ENCODE measurements at places on chromosomes 13 and 19. TPM values are rescaled to one million over a fixed set of nuclear protein-coding genes. Genes with fewer than 3 reads are reported as not detected.
A peak's percentile ranks its signal among the peaks of the same experiment; 100 is the strongest.

PDX1 gene
- total RNA-seq, result not detected

GRCh38 chr13:49220036-49220855, at the start of gene MLNR:
Gene MLNR (plus strand): TSS chr13:49220338. CDS start chr13:49220338, 0 bp downstream.
- peak; percentile 79 for DNase-seq

GRCh38 chr13:79406597-79406908, 498 bp upstream of the RBM26 start:
- no peak for DNase-seq

GRCh38 chr19:38274739-38275138, 10.4 kb downstream of the SPINT2 start:
- no peak for DNase-seq

ZNF730 gene
- 1.3 TPM for total RNA-seq

DNA sequence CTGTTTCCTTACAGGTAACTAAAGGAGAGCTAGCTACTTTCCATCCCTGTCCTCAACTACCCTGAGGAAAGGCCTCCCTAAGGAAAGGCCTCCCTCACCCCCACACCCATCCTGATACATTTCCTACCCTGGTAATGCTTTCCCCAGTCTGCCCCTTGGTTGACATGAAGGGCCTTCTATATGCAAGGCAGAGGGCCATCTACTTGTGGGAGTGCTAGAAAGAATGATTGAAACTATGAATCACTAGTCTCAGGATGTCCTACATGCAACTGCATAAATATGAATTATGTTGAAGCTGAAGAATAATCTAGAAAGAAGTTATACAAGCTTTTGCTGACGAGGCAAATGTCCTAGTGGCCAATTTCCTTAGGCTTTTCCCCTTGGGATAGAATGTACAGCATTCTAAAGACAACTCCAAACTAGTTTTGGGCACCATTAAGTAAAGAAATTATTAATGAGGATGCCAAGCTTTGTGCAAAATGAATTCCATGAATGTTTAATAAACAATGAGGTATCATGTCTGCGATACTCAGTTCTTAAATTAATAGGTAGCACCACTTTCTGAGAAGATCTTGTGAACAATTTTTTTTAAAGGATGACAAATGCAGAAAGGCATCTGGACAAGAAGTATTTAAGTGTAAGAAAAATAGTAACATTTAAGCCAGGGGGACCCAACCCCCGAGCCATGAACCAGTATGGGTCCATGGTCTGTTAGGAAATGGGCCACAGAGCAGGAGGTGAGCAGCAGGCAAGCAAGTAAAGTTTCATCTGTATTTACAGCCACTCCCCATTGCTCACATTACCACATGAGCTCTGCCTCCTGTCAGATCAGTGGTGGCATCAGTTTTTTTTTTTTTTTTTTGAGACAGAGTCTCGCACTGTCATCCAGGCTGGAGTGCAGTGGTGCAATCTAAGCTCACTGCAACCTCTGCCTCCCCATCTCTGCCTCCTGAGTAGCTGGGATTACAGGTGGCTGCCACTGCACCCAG, 223.0 kb downstream of the LHFPL6 start:
- no peak for DNase-seq

ZNF793 gene
- 4.6 TPM for total RNA-seq

FOXA3 gene
- 1.6 TPM for total RNA-seq

- DNase-seq, result no peak
Measured at GRCh38 chr19:6271721-6272410, 7.9 kb downstream of the MLLT1 start.

ZNF284 gene
- 1.3 TPM for total RNA-seq

- no peak for DNase-seq
Measured at GRCh38 chr13:27001705-27002104, 169.9 kb downstream of the USP12 start.

DNA sequence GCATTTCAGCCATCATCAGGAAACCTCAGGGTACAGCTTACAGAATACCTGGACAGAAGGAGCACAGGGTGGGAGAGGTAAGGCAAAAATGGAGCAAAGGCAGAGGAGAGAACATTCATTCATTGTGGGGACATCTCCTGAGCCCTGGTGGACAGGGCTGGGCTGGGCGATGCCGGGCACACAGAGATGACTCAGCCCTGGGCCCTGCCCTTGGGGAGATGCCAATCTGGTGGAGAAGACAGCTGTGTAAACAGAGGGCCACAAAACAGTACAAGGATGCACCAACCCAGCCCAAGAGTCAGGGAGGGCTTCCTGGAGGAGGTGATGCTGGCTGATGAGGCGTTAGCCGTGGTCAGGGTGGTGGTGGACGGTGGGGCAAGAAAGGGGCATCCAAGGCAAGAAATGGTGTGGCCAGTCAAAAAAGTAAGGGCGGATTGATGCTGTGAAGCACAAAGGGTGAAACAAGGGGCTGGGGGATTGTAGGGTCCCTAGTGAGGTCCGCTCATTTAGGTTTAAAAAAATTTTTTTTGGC, 3.6 kb upstream of the HAS1 start:
- no peak for DNase-seq

- DNase-seq, result no peak
Measured at GRCh38 chr13:51249770-51250741, 27.9 kb downstream of the FAM124A start.

- no peak for DNase-seq
Measured at GRCh38 chr13:29605860-29606526, 10.5 kb upstream of the SLC7A1 start.

- no peak for DNase-seq
Measured at GRCh38 chr13:96573563-96573962, 420.7 kb downstream of the OXGR1 start.

ZNF154 gene
- total RNA-seq, result 15.1 TPM

GRCh38 chr13:97904059-97904458, 49.4 kb upstream of the IPO5 start:
- DNase-seq, result no peak

EDNRB gene
- total RNA-seq, result 0.27 TPM

All from hematopoietic multipotent progenitor cell (in vitro differentiated cells).